ENCODE measurements at places on chromosomes 7 and 10.

GRCh38 chr7:68224041-68224741 is 1227.6 kb downstream of the TYW1 start:
- no peak for DNase-seq

GRCh38 chr7:128209229-128210035 is 31.6 kb upstream of the LEP start:
- peak; percentile 77 for DNase-seq

DNA sequence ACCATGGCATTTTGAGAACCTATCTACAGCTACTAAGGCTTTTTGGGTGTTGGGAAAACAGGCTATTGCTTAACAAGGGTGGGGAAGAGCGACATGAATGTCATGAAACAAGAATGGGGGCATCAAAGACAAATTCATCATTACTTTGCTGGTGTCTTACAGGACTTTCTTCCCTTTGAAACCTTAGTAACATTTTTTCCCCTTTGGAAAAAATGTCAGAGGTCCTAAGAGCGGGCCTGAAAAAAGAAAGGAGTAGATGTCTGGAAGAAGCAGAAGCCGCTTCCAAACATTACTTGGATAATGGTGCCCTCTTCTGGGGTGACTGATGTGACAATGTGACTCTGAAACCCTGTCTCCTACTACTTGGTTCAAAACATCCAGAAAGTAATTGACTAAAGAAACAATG is 3.8 kb upstream of the DDX50 start:
- DNase-seq = peak; percentile 7

DNA sequence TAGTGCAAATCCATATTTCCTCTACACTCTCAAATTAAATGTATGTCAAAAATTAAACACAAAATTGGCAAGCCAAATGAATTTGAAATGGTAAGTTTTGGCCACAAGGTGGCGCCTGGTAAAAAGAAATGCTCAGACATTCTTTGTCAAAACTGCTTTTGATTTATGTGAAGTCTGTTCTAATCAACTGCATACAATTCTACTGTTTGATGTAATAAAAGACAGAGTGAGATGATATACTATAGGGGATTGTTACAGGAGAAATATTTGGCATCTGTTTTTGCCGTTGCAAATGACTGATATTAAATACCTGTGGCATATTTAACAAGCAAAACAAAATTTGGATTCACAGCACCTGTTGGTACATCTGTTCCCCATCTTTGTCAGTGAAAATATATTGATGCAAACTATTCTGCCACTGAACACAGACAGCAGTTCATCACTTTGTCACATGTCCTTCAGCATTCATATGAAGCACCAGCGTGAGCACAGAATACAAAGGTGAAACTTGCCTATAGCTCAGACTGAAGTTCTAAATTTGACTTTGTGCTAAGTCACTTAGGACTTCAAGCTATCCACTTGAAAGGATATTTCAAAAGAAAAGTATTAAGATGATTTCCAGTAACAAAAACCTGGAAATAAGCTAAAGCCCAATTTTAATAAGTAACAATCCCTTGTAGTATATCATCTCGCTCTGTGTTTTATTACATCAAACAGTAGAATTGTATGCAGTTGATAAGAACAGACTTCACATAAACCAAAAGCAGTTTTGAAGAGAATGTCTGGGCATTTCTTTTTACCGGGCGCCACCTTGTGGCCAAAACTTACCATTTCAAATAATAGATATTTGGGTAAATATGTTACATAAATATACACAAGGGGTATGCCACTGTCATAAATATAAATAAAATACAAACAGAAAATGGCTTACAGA is 10.2 kb upstream of the CH25H start:
- no peak for DNase-seq

- no peak for DNase-seq
These were observed 293.9 kb downstream of the CCDC3 start for GRCh38 chr10:12707461-12708185.

DNA sequence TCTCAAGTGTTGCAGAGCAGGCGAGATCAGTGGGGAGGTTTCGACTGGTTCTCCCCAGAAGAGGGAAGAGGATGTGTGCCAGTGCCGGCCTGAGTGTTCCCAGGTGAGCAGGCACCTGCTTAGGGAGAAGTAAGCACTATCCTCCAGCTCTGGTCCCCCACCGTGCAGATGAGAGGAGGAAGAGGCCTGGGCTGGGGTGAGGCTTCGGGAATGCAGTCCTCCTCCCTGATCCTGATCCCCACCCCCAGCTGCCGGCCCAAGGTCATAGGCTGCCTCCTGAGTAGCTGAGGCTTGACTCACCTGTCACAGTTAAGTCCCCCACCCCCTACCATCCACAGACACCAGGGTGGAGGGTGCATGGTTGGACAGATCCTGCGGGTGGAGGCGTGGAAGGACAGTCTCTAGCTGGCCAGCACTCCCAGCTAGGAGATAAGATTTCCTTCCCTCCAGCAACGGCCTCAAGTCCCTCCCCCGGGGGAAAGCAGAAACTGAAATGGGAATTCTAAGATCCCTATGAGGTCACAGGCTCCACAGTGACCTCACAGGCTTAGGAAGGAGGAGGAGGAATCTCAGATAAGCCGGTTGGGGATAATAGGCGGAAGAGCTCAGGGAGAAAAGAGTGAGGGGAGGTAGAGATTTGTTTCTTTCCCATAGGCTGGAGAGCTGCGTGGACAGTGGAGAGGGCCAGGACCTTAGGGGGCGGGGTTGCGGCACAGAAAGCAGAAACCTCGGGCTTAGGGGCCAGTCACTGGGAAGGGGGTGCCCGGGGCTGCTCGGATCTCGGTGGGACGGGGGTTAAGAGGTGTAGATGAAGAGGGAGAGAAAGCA is 1.0 kb downstream of the LRCH4 start:
- DNase-seq = peak; percentile 36

DNA sequence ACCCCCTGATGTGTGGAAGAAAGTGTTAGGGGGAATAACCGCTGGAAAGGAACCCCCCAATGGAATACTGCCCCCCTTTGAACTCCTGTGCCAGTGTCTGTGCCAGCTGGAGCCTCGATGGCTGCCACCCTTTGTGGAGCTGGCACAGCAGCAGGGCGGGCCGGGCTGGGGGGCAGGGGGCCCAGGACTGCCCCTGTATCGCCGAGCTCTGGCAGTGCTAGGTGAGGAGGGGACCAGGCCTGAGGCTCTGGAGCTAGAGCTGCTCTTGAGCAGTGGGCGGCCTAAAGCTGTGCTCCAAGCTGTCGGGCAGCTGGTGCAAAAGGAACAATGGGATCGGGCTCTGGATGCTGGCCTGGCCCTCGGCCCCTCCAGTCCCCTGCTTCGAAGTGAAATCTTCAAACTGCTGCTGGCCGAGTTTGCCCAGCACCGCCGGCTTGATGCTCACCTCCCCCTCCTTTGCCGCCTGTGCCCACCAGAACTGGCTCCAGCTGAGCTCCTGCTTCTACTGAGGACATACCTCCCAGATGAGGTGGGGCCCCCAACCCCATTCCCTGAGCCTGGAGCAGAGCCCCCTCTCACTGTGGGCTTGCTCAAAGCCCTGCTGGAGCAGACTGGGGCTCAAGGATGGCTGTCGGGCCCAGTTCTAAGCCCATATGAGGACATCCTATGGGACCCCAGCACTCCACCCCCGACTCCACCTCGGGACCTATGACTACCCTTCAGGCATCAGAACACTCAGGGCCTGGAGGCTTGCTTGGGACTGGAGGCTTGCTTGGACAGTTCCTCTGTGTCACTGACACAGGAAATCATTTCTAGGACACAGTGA is 2.2 kb downstream of the HPS6 start:
- no peak for DNase-seq

- no peak for DNase-seq
These were observed 148.3 kb downstream of the SVIL start for GRCh38 chr10:29486433-29486832.

- no peak for DNase-seq
These were observed 270.8 kb downstream of the GATA3 start for GRCh38 chr10:8325024-8325980.

DNA sequence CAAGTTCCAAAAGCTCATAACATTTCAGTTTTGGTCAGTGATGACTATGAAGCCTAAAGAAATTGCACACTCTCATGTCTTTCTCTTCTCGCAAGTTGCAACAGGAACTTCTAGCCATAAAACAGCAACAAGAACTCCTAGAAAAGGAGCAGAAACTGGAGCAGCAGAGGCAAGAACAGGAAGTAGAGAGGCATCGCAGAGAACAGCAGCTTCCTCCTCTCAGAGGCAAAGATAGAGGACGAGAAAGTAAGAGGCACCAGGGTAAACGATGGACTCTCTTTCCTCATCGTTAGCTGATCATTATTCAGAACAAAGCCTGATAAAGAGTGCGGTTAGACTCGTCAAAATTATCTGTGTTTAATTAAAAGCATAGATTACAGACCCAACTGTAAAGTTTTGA is 94.7 kb downstream of the HDAC9 start:
- no peak for DNase-seq

- DNase-seq = no peak
These were observed 7.8 kb downstream of the RNF216 start for GRCh38 chr7:5773661-5774086.

DNA sequence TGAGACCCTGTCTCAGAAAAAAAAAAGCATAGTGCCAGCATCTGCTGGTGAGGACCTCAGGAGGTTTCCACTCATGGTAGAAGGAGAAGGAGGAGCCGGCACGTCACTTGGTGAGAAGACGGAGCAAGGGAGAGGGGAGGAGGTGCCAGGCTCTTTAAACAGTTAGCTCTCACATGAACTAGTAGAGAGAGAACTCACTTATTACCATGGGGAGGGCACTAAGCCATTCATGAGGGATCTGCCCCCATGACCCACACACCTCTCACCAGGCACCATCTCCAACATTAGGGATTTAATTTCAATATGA is 62.9 kb upstream of the VKORC1L1 start:
- DNase-seq = no peak

- DNase-seq = no peak
These were observed 91.4 kb upstream of the MACROH2A2 start for GRCh38 chr10:69960988-69961880.

- peak; percentile 27 for DNase-seq
These were observed 125.6 kb downstream of the DNAJB6 start for GRCh38 chr7:157462419-157462771.

- DNase-seq = no peak
These were observed 28.8 kb downstream of the PTPN12 start for GRCh38 chr7:77565917-77566316.

DNA sequence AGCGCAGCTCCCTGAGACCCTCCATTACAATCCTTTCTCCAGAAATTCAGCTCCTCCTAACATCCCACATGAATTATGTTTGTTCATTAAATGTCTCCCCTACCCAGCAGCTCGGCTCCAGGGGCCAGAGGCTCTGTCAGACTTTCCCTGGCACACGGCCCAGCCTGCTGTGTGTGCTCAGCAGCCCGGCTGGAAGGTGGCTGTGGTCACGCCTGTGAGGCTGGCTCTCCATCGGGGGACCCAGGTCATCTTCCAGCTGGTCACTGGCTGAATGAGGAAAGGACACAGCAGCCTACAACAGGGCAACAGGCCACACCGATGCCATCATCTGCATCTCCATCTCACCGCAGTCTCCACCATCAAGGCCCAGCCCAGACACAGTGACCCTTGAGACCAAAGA is 219.8 kb downstream of the MAD1L1 start:
- peak; percentile 49 for DNase-seq

DNA sequence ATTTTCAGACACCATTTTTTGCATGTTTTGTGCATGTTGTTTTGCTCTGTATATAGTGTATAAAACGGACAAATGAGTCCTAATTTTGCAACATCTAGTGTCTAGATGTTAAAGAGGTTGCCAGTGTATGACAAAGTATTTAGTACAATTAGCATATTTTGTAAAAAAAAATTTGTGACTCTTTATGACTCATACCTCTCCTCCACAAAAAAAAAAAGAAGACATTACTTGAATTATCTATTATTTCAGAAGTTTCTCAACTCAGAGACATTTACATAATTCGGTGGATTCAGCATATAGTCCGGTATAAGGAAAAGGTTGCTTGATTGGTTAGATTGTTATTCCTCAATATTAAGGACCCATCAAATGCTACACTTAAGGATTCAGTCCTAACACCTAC is 26.0 kb downstream of the NUP42 start:
- no peak for DNase-seq

GRCh38 chr10:7483848-7484247 is 73.0 kb upstream of the SFMBT2 start:
- DNase-seq = no peak

GRCh38 chr10:72308320-72308987 is 34.7 kb downstream of the DDIT4 start:
- DNase-seq = no peak

- DNase-seq = no peak
These were observed 4.7 kb upstream of the ANKRD2 start for GRCh38 chr10:97567891-97568290.

DNA sequence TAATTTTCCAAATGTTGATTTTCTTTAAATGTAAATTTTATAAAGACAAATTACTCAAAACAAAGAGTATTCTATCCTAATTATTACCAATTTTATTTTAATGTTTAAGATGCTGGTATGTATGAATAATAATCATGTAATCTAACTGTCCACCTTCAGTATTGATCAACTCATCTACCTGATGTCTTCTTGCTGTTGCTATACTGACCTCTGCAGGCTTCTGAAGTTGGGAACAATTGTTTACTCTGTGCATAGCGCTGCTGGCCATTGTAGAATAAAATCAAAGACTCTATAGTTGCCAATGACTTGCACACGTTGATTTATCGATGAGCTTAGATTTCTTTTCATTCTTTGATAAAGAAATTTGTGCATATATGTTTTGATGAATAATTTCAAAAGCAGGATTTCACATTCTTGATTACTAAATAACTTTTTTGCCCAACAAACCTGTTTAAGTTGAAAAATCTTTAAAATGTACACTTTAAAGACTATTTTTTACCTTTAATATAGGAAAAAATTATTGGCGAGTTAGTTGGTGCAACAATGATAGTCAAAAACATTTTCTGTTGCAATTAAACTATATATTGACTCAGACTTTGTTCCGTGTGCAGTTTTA is 282.3 kb downstream of the TFEC start:
- no peak for DNase-seq

GRCh38 chr7:51352174-51353100 is 35.8 kb upstream of the COBL start:
- no peak for DNase-seq

DNA sequence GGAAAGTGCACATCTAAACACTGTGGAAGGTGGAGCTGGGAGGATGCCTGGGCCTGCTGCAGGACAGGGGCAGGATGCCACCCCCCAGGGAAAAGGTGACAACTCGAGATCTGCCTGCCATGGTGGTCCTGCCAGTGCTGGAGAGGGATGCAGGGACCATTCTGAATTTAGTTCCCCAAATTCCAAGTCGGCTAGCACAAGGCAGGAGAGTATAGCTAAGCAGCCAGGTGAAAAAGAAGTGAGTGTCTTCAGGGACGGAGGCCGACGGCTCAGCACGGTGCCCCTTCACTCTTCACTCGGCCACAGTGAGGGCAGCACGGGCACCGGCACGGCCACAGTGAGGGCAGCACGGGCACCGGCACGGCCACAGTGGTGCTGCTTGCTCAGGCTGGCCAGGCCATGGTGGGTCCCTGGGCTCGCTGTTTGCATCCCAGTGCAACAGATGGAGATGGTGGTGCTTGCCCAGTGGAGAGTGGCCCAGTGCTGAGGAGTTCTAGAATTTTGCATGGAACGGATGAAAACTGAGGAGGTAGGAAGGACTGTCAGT is 161.3 kb upstream of the SHH start:
- DNase-seq = no peak
